ENCODE measurements at places on chromosomes 13 and 19. TPM values are rescaled to one million over a fixed set of nuclear protein-coding genes. Genes with fewer than 3 reads are reported as not detected.

Gene NUDT15
- total RNA-seq, result 12.3 TPM

GRCh38 chr13:74661851-74662250 lies 527.6 kb upstream of the KLF12 start:
- no peak for DNase-seq
- H3K36me3 ChIP-seq, result no peaks in the 10 kb centered on the region
- no peaks in the 10 kb centered on the region for H3K27me3 ChIP-seq
- no peak overlapping the region for H3K4me3 ChIP-seq

DNA sequence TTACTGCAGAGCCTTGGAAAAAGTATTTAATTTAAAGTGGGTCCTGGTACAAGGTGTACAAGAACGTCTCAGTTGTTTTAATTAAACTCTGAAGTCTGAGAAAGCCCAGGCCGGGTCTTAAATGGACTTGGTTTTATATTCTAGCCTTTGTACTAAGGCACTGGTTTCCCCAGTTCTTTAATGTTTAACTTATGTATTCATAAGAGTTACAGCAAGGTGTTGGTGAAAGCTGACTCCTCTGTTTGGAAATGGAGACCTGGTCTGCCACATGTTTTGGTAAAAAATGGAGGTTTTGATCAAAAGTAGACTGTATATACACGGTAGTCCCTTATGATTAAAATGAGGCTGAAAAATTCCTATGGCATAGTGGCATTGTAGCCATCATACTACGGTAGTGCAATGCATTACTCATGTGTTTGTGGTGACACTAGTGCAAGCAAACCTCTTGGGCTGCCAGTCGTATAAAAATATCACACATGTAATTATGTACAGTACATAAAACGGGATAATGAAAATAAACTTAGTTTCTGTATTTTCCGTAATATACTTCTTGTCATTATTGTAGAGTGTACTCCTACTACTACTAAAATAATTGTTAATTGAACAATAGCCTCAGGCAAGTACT lies 883.4 kb upstream of the SPRY2 start:
- H3K27me3 ChIP-seq, result no peaks in the 10 kb centered on the region
- H3K27ac ChIP-seq, result no peak overlapping the region
- H3K4me3 ChIP-seq, result no peak overlapping the region
- H3K36me3 ChIP-seq, result no peaks in the 10 kb centered on the region

GRCh38 chr19:2841855-2842574 lies 740 bp downstream of the ZNF555 start:
- peaks cover 4% of the 10 kb centered on the region for H3K4me1 ChIP-seq
- no peak overlapping the region for H3K27ac ChIP-seq
- H3K4me3 ChIP-seq, result peak overlapping the region; percentile 70
- no peak for DNase-seq
- no peaks in the 10 kb centered on the region for H3K27me3 ChIP-seq
